ENCODE measurements at places on chromosomes 16 and 17. TPM values are rescaled to one million over a fixed set of nuclear protein-coding genes. Genes with fewer than 3 reads are reported as not detected.

Gene TMEM100
- total RNA-seq: 164 TPM

Gene STXBP4
- total RNA-seq: 15.7 TPM

DNA sequence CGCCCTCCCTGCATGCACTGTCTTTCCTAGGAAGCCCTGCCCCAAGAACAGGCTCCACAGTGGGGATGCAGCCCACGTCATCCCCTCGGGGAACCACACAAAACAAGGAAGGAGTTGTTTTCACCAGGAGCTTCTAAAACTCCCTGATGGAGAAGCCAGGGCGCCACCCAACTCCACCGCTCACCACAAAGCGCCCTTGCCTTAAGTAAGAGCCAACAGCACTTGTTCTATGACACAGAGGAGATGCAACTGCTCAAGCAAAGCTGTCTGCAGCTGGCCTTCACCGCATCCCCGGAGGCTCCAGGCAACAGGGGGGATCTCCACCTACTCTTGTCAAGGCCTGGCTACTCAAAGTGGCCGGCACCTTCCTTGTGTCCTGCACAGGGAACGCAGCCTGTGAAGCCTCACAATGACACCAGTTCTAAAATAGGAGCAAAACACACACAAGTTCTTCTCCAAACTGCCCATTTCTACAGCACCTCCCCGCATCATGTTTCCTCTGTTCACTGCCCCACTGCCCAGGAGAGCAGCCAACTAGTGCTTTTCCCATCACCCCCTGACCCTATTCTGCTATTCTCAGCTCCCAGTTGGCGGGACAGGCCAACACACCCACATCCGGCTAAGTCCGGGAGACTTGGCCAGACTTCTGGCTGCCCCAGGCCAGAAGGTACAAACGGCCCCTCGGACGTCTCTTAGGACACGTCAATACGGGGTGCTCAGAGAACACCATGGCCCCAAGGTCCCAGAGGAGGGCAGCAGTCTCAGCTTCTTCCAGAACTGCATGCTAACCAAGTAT, 24.2 kb downstream of the MPG start:
- H3K36me3 ChIP-seq: no peaks in the 10 kb centered on the region
- H3K27ac ChIP-seq: no peak overlapping the region
- H3K4me3 ChIP-seq: no peak overlapping the region
- H3K4me1 ChIP-seq: peaks cover 11% of the 10 kb centered on the region

- H3K27me3 ChIP-seq: peaks cover under 1% of the 10 kb centered on the region
- no peaks in the 10 kb centered on the region for H3K36me3 ChIP-seq
- no peak overlapping the region for H3K27ac ChIP-seq
- no peak overlapping the region for H3K4me3 ChIP-seq
These were observed 38.2 kb downstream of the HOXB1 start for GRCh38 chr17:48492401-48493298.

- no peaks in the 10 kb centered on the region for H3K36me3 ChIP-seq
- H3K27ac ChIP-seq: no peak overlapping the region
- H3K4me3 ChIP-seq: no peak overlapping the region
- no peaks in the 10 kb centered on the region for H3K4me1 ChIP-seq
- peaks cover 100% of the 10 kb centered on the region for H3K27me3 ChIP-seq
- no peak for DNase-seq
These were observed 114.7 kb downstream of the ENGASE start for GRCh38 chr17:79189305-79189704.

GRCh38 chr17:12256380-12256995, 235.8 kb downstream of the MAP2K4 start:
- H3K4me1 ChIP-seq: no peaks in the 10 kb centered on the region
- H3K27me3 ChIP-seq: no peaks in the 10 kb centered on the region
- no peak overlapping the region for H3K4me3 ChIP-seq
- DNase-seq: no peak
- H3K36me3 ChIP-seq: no peaks in the 10 kb centered on the region

DNA sequence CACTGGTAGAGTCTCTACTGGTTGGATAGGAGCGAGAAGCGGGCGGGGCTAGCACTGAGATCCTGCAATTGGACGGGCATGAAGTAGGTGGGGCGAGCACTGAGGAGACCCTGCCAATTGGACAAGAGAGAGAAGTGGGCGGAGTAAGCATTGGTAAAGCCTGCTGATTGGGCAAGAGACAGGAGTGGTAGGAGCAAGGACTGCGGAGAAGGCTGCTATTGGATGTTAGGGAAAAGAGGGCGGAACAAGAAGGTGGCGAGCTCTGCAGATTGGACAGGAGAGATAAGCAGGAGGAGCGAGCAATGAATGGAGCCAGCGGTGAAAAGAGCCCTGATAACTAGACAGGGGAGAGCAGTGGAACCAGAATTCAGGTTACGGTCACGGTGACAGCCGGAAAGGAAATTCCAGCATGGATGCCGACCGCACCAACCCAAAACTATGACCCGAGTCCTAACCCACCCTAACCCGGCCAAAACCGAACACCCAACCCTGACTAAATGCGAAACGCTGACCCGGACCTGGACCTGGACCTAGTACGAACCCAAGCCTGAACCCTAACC, 4.8 kb downstream of the SCGB1C2 start:
- H3K27me3 ChIP-seq: no peaks in the 10 kb centered on the region
- no peak overlapping the region for H3K4me3 ChIP-seq
- peaks cover 4% of the 10 kb centered on the region for H3K36me3 ChIP-seq
- H3K4me1 ChIP-seq: peaks cover 11% of the 10 kb centered on the region
- no peak overlapping the region for H3K27ac ChIP-seq
- no peak for DNase-seq

DNA sequence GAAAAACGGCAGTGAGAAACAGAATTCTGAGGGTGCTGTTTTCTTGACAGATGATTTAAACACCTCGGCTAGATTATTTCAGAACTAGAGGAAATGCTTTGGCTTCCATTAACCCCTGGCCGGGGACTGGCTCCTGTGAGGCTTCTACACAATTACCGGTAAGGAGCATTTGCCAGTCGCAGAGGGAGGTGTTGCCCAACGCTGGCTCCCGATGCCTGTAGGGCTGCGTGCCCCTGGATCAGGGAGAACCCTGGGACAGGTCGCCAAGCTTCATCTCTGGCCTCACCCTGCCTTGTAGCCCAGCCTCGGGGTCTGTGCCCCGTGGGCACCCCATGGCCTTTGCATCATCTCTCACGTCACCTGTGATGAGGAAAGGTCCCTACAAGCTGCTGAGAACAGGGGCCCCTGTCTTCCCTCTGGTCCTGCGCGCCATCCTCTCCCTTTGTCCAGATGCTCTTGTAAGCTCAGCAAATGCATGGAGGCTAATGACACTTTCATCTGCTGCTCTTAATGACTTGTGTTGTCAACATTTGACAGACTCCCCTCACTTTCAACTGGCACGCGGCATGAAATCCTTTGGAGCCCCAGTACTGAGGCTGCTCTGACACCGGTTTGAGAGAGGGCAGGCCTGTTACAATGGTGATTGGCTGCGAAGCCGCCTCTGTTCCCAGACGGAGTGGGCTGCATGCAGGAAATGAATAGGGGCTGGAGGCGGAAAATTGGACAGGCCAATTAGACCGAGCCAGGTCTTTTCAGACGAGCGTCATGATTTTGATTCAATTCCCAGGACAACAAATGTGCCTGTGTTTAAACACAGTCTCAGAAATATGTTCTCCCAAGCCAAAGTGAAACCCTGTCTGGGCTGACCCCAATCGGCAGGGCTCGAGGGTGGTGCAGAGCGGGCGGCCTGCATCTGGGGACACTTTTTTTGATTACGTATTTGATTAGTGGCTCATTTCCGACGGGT, 85.5 kb upstream of the DOC2B start:
- H3K27me3 ChIP-seq: no peaks in the 10 kb centered on the region
- no peaks in the 10 kb centered on the region for H3K4me1 ChIP-seq
- H3K27ac ChIP-seq: peak overlapping the region; percentile 45
- peaks cover 13% of the 10 kb centered on the region for H3K36me3 ChIP-seq
- DNase-seq: no peak
- H3K4me3 ChIP-seq: no peak overlapping the region

DNA sequence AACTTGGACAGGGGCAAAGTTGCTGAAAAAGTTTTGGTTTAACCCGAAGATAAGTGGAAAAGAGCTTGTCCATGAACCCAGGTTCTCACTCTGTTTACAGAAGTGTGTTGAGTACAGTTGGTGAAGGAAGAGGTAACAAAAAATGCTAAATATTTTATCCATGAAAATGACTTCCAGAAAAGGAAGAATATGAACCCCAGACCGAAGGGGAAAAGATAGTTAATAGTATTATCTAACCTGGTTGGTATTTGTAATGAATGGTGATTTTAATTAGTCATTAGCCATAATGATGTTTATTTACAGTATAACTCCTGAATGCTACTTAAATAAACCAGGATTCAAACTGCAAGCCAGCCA, 574 bp upstream of the TMEM106A start:
- H3K4me1 ChIP-seq: peaks cover 6% of the 10 kb centered on the region
- H3K36me3 ChIP-seq: peaks cover 4% of the 10 kb centered on the region
- H3K27me3 ChIP-seq: no peaks in the 10 kb centered on the region
- H3K27ac ChIP-seq: peak overlapping the region; percentile 87
- no peak for DNase-seq

DNA sequence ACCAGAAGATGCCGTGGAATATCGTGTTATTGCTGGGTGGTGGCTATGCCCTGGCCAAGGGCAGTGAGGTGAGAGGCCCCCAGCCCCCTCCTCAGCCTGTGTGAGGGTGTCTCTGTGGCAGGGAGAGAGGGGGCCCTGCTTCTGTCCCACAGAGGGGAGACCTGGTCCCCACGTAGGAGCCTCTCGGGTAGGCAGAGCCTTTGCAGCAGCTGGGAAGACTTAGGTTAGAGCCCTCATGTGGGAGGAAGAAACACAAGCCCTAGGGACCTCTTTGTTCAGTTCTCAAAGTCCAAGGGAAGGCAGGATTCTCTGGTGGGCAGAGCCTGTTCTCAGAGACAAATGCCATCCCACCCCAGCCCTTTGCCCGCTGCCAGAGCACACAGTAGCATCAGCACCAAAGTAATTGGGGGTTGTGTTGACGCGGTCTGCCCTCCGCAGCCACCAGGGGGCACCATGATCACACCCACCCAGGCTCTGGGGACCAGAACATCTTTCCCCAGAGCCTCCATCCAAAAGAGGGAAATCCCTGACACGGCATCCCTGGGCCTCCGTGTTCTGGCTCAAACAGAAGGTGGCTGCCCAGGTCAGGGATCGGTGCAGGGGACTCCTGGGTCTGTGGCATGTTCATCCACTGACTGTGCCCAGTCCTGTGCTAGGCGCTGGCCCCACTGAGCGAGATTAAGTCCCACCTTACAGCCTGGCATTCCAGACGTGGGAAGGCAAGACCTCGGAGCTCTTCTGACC, 11.5 kb upstream of the FOXN1 start:
- H3K4me1 ChIP-seq: no peaks in the 10 kb centered on the region
- peak; percentile 77 for DNase-seq
- no peak overlapping the region for H3K4me3 ChIP-seq
- no peaks in the 10 kb centered on the region for H3K36me3 ChIP-seq
- H3K27ac ChIP-seq: no peak overlapping the region

Data from left lung (tissue), 14 donors.